ENCODE measurements at places on chromosomes 4 and X.

DNA sequence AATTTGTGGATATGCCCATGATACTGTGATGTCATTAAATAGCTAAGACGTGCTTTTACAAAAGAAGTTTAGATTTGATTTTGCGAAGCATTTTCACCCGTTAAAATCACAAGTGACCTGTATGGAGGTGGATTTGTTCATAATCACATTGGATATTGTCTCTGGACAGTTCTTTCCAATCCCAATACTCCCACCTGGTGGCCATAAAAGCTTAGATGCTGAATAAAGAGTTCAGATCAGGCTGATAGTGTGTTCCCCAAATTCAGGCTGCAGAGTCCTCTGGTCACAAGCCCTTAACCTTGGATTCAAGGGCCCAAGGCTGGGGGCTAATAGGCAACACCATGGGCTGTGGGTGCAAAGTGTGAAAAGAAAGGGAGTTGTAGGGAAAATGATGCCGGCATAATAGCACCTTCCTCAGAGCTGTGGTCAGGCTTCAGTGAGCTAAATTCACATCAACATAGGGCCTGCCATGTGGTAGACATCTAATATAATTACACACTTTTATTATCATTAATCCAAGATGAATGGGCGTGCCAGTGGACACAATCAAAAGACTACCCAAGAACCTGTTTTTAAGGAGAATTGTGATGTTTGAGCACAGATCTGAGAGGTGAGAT lies 28.1 kb downstream of the SMIM43 start:
- no peak for DNase-seq

- no peak for DNase-seq
Measured at GRCh38 chr4:26397086-26397485, 76.3 kb downstream of the RBPJ start.

GRCh38 chr4:102825261-102826091 lies 1.9 kb downstream of the UBE2D3 start:
- no peak for DNase-seq

DNA sequence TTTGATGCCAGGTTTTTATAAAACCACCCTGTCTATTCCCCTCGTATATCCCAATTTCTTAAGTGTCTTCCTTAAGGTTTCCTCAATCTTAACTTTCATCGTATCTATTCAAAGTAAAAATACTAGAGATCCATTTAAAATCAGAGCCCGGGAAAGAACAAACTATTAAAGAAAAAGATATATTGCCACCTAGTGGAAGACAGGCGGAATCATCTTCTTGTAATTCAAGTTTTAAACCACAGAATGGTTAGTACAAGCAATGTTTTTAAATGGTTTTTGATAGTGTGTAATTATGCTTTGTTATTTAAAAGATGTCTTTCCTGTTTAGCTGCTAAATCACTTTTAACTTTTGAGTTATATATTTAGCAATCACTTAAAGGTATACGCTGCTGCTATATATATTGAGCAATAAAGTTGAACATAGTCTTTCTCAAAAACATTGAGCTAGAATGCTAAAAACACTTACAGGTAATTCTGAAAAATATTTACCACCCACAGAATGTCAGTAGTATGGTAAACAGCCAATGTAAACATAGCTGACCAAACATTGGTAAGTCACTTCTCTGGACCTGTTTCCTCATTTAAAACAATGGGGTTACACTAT lies 18.2 kb downstream of the PRDM8 start:
- no peak for DNase-seq

GRCh38 chrX:134592303-134592702 lies 66.0 kb downstream of the PLAC1 start:
- no peak for DNase-seq

GRCh38 chr4:138919094-138919936 lies 96.3 kb upstream of the NOCT start:
- no peak for DNase-seq

DNA sequence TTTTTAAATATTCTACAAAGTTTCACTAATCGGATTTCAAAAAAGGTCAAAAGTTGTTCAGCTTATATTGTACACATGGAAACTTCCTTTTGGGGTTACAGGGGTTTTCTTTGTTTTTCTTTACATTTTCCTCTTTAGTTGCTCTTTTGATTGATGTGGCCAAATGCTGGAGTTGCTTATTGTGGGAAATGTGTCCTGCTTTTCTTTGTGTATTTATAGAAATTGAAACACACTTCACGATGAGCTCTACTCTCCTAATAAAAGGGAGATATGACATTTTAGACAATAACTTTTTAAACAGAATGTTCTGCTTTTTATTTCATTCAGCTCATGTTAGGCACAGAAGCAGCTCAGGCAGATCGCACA lies 50.7 kb upstream of the SPRY1 start:
- DNase-seq = no peak

GRCh38 chrX:150094996-150095395 lies 156.7 kb upstream of the EOLA2 start:
- DNase-seq = no peak

GRCh38 chr4:173684223-173684622 lies 154.2 kb upstream of the HAND2 start:
- no peak for DNase-seq

- no peak for DNase-seq
Measured at GRCh38 chr4:95095348-95095974, 337.7 kb downstream of the BMPR1B start.

DNA sequence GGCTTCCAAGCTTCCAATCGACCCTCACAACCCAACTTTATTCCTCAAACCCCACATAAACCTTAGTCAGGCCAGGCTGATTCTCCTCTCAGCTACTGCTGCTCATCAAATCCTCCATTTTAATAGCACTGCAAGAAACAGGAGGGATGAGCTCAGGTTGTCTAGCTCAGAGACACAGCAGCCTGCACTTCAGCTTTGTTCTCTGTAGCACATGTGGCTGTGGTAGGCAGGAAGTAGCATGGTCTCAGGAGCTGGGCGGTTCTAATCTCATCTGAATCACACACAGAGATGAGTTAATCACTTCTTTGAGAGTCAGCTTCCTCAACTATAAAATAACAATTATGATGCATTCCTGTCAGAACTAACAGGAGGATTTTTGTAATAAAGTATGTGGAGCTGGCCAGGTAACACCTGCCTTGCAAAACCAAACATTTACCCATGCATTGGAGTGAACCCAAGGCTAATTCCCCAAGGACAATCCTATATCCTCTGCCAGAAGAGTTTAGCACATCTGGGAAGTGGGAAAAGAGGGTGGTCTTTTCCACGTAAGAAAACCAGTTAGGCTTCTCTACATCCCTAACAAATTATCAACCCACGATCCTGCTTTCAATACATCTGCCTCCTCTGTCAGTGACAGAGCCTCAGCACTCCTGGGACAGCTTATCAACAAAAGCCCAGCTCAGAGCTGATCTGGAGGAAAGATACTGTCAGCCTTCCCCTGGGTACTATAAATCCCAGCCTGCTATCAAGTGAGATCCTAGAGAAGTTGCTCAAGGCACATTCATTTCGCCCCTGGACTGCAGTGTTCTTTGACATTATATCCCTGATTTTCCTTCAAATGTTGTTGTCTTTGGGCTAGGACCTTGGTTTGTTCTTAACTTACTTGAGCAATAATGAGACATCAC lies 32.8 kb downstream of the ELOVL6 start:
- peak; percentile 58 for DNase-seq

- DNase-seq = no peak
Measured at GRCh38 chr4:70225824-70226223, at the start of gene FDCSP. Gene FDCSP, plus strand, starts transcription at chr4:70226124. Its CDS starts 5,071 bp downstream, at chr4:70231195.

DNA sequence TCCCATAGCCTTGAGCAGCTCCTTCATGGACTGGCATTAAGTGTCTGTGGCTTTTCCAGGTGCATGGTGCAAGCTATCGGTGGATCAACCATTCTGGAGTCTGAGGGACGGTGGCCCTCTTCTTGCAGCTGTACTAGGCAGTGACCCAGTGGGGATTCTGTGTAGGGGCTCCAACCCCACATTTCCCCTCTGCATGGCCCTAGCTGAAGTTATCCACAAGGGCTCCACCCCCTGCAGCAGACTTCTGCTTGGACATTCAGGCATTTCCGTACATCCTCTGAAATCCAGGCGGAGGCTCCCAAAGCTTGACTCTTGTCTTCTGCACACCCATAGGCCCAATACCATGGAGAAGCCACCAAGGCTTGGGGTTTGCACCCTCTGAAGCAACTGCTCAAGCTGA lies 89.3 kb upstream of the PGRMC2 start:
- no peak for DNase-seq

DNA sequence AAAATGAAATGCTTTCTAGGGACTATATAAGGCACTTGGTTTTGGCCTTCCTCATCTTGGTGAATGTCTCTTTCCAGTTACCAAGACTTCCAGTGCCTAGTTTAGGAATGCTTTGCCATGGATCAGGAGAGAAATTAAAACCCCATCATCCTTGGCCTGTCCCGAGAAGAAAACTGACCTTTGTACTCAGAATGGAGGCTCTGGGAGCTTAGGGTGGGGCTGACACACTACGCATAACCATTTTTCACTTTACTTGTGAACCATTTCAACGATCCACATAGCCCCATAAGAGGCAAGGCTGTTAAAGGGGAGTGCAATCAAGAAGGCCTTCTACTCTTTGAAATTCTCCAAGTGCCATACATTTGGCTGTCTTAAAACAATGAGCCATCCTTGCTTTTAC lies 26.7 kb upstream of the ZCCHC13 start:
- no peak for DNase-seq

GRCh38 chr4:24413311-24413784 lies 171.0 kb downstream of the DHX15 start:
- DNase-seq = no peak

DNA sequence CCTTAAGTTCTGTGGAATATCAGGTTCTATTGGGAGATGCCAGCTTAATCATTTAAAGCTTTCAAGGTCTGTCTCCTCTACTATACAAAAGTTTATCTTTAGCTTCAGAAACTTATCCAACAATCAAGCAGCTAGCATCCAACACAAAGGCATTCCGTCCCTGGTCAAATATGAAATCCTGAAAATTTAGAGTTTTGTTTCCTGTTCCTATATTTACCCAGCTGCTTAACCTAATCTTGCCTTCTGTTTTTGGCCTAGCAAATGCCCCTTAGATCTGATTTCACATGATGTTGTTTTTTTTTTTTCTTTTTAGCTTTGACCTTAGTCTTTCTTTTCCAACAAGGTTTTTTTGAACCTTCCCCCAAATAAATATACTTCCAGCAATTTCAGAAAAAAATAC lies 33.8 kb downstream of the FAM13A start:
- no peak for DNase-seq

Data from stimulated activated CD8-positive, alpha-beta memory T cell treated with anti-CD3 and anti-CD28 coated beads, Interleukin-15, amount 100 ng/mL, for 4 hours (primary cell).